GM23248 (cell line): ENCODE measurements at places on chromosomes 12 and 14.

DNA sequence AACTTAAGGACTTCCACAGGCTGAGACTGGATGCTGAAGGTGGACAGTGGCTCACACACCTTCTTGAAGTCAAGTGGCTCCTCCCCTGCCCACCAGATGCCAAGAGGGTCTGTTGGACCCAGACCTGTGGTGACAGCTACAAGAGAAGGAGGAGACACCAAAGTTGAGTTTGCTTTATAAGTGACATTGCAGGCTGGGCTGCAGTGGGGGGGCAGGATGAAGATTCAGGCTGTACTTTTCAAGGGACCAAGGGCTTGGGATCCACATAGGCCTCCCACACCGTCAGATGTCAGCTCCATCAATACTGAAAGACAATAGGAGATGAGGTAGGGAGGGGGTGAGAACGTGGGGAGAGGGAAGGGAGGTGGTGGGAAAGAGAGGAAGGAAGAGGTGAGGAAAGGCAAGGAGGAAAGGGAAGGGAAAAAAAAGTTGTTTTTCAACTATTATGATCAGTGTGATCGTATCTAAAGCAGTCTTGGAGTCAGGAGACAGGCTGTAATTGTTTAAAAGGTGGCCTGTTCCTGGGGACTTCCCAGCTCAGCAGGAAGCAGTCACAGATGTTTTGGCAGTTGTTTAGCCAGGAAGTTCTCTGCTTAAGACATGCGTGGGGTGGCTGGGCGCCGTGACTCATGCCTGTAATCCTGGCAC is 84.1 kb upstream of the RESF1 start:
- peak; percentile 50 for DNase-seq

GRCh38 chr12:6550294-6551062 is 5.4 kb downstream of the IFFO1 start:
- no peak for DNase-seq

DNA sequence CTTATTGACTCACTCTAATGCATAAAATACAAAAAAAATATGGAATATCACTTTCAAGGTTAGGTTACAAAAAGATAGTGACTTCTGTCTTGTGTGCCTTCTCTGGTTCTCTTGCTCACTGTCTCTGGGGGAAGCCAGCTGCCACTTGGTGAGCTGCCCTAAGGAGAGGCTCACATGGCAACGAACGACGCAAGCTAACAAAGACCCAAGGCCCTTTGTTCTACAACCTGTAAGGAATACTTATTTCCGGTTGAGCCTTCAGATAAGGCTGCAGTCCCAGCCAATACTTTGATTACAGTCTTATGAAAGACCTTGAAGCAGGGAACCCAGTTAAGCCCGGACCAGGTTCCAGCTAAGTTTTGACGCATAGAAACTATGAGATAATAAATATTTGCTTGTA is 242.4 kb upstream of the TBX3 start:
- DNase-seq = no peak

DNA sequence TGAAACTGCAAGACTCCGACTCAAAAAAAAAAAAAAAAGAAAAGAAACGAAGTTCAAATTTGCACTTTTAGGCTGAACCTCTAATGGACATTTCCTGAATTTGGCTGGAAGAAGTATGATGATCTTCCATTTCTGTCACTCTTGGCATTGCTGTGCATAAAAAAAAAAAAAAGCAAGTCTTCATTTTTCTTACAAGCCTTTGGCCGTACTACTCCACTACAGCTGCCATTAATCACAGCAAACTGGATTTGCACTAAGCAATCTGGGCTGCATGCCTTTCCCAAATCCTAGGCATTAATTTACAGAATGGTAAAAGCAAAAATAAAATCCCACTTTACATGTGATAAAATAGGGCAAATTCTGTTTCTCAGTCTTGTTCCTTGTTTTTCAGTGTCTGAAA is 7.1 kb downstream of the CSRP2 start:
- no peak for DNase-seq

- no peak for DNase-seq
These were observed 109.3 kb downstream of the C12orf42 start for GRCh38 chr12:103386451-103386850.

DNA sequence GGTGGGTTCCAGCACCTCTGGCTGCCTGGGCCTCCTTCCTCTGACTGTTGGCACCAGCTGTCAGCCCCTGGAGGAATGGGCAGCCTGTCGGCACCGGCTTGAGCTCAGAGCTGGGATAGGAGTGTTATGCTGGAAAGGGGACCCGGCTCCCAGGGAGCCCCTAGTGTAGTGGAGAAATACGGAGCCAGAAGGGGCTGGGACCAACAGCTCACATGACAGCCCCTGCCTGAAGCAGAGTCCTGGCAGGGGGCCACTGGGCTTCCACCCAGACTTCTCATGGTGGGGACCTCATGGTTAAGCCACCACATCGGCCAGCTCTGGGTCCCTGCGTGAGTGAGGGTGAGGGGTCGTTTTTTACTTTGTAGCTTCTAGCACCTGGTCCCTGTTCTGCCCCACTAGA is 174.5 kb downstream of the TSPAN9 start:
- no peak for DNase-seq

DNA sequence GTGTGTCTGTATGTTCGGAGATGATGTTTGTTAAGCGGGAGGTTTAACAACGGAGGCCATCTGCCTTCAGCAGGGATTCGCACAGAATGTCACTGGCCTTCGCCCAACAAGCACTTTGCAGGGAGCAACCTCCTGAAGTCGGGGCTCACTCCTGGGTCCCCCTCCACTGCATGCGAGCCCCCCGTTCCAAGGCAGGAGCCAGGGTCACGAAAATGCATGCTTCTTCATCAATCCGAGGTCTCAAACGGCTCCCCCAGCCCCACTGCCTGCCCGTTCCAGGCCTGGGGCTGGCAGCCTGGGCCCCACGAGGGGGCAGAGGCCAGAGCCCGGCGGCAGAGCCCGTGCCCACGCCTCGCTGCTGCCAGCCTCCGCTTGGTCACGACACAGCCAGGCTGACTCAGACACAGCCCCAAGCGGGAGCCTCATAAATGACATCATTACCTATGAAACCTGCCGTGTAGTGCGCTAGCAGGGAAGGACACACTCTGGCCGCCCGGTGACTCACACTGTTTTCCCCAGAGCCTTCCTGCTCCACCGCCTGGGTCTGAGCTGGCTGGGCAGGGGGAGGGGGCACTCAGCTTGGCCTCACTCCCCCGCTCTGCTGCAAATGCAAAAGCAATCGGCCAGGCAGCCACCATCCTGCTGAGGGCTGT is 169.5 kb upstream of the RTL1 start:
- DNase-seq = peak; percentile 98

DNA sequence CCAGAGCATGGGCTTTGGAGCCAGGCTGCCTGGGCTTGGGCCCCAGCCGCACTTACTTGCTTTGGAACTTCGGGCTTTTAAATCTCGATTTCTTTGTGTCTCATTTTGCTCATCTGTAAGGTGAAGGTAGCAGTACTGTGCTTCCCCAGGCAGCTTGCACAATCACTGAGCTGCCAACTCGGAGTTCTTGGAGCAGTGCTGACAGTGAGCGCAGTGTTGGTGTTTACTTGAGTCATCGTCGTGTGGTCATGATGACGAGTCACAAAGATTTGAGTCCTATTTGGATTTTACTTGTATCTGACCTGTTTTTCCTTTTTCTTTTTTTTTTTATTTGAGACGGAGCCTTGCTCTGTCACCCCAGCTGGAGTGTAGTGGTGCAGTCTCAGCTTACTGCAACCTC is 31.3 kb upstream of the ATF1 start:
- DNase-seq = peak; percentile 97

DNA sequence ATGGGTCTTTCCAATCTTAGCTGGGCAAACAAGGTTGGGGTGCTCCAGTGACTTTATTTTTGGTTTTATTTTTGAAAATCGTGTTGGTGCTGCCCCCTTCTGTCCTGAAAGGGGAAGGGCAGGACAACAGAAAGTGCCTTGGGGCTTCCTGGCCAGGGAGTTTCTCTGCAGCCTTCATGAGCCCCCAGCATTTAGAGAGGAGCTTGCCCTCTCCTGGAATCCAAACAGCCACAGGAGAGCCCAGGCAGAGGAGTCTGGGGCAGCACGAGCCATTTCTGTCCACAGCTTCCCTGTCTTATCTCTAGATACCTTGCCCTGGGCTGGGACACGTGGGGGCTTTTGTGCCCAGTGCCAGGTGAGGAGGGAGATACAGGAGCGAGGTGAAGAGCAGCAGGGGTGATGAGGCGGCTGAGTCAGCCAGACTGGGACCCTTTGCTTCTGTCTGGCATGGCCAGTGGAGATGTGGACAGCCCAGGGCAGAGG is 4.4 kb upstream of the C1RL start:
- DNase-seq = peak; percentile 57

DNA sequence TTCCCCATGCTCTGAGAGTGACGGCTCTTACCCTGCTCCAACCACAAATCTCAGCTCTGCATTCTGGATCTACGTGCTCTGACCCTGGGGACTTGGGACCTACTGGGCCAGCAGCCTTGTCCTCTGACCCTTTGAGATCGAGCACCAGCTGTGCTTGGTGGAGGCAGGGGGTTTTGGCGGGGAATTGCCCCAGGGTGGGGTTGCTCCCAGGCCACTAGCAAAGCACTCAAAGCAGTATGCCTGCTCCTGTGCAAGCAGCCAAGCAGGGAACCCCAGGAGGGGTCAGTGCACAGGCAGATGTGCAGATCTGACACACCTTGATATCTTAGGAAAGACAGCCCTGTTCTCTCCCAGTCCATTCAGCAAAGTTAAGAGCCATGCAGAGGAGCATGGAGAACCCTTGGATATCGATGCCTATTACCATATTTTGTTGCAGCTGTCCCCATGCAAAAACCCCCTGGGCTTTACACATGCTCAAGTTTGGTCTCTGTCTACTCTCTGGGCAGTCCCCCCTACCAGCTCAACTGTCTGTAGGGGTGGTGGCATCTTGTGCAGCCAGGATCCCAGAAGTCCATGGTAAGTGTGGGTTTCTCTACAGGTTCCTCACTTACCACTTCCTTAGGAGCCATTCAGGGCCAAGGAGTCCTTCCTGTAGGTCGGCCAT is 319.0 kb downstream of the TMTC2 start:
- no peak for DNase-seq

DNA sequence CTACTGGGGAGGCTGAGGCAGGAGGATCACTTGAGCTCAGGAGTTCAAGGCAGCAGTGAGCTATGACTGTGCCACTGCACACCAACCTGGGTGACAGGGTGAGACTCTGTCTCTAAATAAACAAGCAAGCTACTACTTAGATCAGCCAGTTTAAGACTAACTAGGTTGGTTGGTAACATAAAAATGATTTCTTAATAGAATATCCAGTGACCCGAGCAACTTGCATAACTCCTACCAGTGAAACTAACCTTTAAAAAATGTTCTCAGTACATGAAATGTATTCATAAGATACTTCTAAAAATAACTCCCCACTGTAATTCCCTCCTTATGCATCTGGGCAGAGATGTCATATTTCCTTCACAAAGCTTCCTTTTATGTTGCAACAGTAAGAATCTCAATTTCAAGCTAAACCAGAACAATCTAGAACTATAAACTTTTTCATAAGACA is 15.9 kb downstream of the TAOK3 start:
- DNase-seq = peak; percentile 96

GRCh38 chr12:117590999-117591398 is 229.6 kb upstream of the NOS1 start:
- DNase-seq = no peak

DNA sequence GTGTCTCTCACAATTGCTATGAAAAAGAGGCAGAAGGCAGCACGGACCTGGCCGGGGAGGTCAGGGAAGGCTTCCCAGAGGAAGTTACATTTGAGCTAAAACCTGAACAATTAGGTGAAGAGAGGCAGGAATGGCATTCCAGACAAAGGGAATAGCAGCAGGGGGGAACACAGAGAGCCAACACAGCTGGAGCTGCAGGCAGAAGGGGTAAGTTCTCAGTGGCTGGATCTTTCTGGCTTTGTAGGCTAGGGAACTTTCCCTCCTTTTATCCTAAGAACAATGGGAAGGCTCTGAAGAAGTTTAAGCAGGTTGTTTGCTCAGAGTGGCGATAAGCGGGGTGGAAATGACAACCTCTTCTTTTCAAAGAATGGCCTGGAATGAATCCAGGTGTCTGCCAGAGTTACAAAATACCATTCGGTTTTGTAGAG is 100.0 kb downstream of the PRIMA1 start:
- DNase-seq = no peak

DNA sequence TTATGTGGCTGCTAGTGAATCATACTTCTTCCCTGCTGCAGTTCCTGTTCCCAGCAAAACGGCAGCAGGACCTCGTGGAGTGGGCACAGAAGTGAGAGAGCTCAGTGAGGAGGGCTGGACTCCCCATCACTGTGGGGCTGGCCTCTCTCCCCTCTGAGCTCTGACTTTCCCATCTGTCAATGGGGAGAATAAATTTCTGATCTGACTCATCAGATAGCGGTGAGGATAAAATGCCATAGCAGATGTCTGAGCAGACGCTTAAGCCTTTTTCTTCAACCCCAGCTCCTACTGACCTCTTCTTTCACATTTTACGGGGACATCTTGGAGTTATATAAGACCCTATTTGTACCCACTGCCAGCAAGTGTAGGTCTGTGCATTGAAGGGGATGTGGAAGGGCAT is 116.6 kb downstream of the CRACR2A start:
- no peak for DNase-seq

- peak; percentile 98 for DNase-seq
These were observed 1.8 kb downstream of the GALNT9 start for GRCh38 chr12:132327336-132328171.

- DNase-seq = peak; percentile 54
These were observed 52.3 kb downstream of the NEUROD4 start for GRCh38 chr12:55072083-55072482.

DNA sequence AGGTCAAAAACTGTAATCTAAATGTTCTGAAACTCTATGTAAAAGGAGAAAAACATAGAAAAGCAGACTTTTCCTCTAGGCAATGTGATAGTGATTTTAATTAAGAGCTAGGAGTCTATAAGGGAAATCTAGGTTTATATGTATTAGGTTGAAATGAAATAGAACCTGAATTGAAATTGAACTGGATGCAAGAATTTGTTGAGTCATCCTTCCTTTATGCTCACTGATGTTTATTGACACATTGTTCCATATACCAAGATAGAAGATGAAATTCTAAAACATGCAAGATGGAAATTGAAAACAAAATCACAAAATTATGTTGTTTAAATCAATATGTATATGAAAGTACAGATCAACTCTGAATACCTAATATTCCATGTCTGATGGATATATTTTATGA is 170.4 kb upstream of the FLRT2 start:
- DNase-seq = no peak

DNA sequence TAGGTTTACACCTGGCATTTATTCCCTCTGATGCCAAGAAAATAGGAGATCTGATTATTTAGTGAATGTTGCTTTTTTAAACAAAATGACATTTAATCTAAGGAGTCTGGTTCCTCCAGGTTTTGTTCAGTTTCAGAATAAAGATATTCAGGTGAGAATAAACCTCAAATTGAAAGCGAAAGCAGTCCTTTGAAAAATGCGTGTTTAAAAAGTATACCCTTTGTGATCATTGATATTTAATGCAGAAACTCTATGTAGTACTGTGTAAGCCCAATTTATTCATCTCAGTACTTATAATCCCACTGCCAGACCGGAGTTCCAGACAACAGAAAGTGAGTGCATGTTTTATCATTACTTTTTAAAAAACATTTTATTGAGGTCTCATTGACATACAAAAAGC is 210.2 kb downstream of the KCNC2 start:
- no peak for DNase-seq

GRCh38 chr14:38121320-38122020 is 86.2 kb upstream of the SSTR1 start:
- DNase-seq = no peak
